Germinal center (tissue), 1 donor: ENCODE measurements at places on chromosomes 3 and 15.

DNA sequence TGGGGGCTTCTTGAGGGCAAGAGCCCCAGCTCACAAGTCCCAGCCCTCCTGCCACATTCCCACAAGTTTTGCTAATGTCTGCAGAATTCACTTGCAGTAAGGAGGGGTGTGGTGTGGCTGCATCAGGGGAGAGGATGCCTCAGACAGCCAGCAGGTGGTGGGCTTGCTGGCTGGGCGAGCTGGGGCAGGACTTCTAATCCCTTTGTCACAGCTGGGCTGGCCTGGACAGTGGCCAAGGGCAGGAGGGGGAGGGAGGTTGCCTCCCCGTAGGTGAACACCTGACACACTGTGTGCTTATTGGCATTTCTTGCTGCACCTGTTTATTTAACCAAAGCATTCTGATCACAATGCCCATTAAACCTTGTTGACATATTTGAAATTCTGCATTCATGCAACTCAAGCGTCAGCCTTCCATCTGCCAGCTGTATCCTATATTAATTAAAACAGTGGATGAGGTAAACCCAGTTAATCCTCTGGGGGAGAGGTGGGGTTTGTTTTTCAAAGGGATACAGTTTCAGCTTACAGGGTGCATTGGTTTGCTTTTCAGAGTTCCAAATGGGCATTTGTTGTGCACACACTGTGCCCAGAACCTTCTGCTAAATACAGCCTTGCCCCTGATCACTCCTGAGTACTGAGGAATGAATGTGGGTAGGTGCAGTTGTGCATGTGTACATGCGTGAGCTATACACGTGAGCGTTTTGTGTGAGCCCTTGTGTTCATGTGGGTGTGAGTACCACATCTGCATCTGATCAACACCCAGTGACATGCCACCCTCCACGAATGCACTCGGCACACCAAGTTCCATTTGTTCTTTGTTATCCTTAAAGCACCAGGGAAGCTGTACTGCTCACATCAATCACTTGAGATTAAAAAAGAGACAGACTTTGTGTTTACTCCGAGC is 268.7 kb downstream of the XXYLT1 start:
- peak; percentile 60 for DNase-seq

- DNase-seq, result no peak
Measured at GRCh38 chr3:69180869-69181591, 58.6 kb upstream of the LMOD3 start.

GRCh38 chr3:193174140-193174539 is 66.9 kb upstream of the PLAAT1 start:
- DNase-seq, result no peak

DNA sequence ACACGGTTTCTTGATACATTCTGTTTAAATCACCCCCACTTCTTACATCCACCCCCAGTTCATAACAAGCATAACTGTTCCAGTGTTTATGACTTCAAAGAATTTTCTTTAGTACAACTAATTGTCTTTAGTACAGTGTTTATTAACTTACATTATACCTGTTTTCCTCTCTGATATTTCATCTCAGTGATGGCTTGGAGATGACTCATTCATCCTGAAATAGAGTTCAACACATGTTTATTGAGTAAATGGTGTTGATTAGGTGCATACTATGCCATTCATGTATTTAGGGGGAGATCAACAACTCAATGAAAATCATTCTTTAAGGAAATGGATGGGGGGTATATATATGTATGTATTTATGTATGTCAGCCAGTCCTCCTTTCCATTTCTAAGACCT is 21.7 kb upstream of the UTS2B start:
- DNase-seq, result no peak

DNA sequence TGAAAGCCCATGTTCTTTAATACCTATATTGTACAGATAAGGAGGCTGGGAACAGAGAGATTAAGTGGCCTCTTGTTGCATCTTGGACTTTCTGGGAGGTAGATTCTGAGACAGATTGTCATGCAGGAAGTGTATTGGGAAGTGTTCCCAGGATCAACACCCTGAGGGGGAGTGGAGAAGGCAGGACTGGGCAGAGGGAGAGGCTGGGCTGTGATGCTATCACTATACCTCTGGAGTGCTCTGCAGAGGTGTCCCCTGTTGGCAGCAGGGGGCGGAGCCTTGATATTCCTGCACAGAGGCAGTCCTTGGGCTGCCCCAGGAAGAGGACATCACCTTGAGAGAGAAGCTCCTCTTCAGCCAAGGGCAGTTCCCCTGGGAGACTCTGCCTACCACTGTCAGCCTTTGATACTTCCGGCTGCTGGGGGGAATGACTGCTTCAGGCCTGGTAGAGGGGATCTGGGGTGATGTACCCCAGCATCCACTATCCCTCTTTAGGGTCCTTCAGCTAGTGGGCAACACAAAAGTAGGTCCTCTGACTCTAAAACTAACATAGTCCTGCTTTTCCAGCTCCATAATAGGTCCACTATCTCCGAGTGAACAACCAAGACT is 97.4 kb upstream of the RNU6-1 start:
- no peak for DNase-seq

DNA sequence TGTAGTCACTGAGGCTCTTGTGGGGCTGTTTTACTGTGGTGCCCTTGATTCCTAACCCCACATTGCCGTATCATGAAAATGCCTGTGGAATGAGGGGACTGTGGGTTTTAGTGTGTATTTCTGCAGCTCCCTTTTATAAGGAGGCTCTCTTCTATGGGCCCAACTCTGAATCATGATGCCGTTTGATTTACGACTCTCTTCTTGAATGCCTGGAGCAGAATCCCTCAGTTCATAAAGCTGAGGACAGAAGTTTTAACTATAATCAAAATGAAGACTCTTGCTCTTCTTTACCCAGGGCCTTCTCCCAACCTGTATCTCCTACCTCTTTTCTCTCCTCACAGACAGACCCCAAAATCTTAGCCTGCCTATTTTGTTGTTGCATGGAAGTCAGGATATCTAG is 109.5 kb downstream of the RARB start:
- DNase-seq, result no peak

DNA sequence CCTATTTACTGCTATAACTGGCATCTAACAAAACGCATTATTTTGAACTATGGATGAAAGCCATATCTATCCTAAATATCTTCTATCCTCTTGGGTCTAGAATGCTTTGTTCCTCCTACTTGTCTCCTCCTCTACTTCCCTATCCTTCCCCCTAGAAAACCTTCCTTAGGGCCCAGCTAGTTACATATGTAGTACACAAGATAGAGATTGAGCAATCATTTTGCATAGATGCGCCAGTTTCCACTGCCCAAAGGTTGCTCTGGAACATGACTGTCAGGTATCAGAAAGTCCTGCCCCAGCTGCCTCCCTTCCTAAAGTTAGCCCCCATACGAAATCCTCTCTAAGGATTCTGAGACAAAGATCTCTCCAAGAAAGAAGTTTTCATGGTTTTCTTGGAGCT is 55.1 kb downstream of the GPR160 start:
- DNase-seq, result no peak

DNA sequence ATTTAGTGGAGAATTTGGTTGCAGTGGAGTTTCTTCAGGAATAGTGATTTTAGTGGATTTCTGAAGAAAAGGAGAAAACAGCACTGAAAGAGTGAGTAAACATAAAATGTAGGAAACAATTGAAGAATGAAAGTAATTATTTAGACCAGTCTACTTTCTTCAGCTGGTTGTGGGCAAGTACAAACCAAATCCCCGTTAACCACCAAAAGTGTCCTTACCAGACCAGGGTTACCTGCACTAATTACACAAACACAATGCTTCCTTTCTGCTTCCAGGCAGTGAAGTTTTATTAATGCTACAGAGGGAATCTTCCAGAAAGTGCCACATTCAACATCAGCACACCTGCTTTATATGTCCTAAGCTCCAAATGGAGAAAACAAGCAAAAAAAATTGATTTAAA is 248.0 kb upstream of the TBC1D5 start:
- no peak for DNase-seq

GRCh38 chr3:133138017-133138416 is 99.8 kb downstream of the TMEM108 start:
- DNase-seq, result no peak

DNA sequence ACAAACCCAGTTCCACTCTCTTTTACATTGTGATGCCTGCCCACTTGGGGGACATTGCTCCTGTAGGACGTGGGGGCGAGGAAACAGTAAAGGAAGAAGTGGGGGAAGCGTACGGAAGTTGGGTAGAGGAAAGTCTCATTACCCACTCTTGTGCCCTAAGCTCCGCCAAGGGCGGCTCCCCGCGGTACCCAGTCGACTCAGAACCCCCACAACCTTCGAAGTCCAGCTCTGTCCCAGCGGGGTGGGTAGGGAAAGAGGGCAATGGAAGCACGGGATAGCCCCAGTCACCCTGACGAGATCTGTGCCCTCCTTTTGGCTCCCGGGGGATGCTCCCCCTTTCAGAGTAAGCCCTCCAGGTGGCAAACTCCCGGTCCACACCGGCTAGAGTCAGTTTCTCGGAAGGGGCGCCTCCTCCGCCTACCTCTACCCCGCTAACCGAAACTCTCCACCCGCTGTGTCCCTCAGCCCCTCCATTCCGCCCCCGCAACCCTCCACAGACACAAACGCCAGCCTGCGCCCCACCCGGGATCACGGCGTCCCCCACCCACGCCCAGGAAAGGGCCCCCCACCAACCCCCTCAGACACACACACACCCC is 527 bp downstream of the CSNK1G1 start:
- peak; percentile 14 for DNase-seq

DNA sequence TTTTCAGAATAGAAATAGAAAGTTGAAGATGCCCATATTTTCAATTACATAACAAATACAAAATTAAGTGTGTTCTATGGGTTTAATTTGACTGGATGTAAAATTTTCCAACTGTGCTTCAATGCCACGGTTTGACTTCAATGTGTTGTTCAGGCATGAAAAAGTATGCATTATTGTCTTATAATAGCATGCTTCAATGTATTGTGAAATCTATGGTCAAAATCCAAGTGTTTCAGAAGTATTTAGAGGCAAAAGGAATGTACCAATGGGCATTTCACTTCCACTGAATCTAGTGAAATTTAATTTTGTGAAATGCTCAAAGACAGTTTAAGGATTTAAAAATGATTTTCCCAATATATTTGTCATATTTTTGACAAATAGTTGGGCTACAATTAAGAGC is 16.0 kb downstream of the NEK10 start:
- DNase-seq, result no peak

DNA sequence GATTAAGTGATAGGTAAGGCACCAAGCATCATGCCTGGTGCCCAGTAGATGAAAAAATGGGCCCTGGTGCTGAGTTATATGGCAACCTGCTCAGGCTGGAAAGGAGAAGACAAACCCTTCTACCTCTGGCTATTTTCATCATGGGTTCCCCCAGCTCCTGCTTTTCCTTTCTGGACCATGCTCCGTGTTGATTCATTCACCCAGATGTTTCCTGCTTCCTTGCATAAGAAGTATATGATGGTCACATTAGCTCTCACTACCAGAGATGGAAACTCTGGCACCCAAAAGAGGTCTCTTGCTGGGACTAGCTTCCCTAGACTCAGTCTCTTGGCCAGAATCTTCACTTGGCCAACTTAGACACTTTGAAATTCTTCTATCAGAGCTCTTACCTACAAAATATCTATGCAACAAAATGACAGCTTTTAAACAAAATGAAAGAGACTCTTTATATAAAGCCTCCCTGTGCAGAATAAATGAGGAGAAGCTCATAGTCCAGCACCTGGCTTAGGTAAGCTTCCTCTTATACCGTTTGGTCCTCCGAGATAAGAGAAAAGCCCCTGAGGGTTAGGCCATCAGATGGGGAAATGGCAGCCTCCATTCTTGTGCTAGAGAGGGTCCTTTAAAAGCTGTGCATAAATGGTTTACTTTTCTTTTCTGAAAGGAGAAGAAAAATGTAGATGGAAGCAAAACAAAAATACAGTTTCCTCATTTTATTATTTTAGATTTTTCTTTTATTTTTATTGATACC is 46.8 kb upstream of the MCF2L2 start:
- DNase-seq, result no peak

DNA sequence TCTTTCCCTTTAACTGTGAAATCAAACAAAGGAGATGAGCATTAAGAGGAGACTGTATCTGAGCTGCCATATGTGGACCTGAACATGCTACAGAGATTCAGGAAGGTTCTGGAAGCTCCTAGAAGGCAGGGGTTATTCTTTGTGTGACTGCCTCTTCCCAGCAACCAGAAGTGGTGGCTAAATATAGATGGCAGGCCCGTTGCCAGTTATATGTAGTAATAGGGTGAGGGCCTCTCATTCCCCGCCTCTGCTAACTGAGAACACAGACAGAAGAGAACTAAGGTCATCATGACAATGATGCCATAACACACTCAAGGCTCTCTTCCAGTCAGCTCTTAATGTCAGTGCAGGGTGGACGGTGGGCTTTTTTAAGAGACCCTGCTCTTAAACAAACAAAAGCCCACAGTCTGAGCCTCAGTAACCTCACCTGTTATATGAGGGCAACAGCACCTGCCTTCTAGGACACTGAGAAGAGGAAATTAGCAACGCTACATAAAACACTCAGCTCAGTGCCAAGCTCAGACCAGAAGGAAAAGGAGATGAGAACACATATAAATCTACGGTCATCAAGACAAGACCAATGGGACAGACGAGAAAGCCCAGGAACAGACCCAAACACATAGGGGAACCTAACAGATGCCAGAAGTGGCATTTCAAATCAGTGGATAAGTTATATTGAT is 22.3 kb downstream of the CFAP92 start:
- no peak for DNase-seq

DNA sequence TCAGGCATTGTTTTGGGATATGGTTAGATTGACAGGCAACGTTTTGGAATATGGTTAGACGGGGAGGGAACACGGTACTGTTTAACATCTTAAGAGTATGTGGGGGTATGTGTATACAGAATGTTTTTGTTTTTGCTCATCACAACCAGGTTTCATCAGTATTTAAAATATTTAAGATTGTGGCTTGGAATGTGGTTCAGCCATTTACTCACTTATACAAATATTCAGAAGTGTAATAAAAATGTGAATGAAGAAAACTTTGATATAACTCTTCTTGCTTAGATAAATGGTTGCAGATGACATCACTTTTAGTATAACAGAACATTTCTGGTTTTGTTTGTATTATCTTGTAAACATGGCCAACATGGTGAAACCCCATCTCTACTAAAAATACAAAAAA is 3.9 kb upstream of the PAK2 start:
- no peak for DNase-seq

DNA sequence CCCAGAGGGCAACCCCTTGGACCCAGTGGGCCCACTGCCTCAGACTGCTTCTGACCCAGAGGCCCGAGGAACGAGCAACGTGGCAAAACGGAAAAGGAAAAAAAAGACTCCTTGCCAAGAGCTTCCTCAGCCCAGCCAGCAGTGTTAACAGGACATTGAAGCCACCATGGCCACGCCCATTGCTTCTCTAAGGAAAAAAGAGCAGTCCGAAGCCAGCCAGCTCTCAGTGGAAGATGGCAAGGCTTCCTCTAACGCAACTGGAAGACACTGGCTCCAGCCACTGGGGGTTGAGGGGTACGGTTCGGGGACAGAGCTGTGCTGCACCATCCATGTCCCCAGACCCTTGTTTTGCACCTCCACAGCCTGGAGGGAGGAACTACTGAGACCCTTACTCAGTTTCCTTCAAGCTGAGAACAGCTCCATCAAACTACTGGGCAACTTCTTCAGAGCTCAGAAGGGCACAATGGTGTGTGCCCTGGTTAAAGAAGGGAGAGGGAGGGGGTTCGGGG is 10.7 kb downstream of the BMF start:
- DNase-seq, result no peak

- DNase-seq, result no peak
Measured at GRCh38 chr3:195794708-195795107, 17.0 kb downstream of the MUC4 start.
